NCI-H2227 treated with DMSO at 0.1 percent for 48 hours (cell line): ENCODE measurements at places on chromosomes 3 and 15.

DNA sequence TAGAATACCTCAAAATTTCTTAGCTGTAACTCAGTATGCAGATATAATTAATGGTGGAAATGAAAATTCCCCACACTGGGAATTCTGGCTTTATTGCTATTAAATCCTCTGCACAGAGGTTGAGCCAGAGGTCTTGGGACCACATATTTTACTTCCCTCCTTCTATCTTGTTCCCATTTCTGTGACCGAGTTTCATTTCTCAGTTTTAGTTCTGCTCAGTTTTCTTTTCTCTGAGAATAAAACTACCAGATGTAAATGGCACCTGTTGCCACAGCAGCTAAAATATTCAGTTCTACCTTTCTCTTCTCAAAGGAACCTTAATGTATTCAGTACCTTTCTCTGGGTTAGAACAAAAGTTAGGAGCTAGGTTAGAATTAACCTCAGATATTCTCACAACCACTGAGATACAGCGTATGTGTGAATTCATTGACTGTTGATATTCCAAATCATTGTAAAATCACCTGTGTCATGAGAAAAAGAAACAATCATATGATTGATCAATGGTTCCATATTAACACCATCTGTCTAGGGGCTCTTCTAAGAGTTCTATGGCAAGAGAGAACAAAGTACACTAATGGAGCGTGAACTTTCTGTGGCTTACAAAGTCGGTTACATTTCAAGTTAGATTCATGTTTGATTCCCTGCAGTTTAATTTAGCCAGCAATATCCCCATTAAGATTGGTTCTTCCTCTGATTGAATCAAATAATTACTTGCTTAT lies 374.1 kb downstream of the EFHB start:
- DNase-seq = no peak

DNA sequence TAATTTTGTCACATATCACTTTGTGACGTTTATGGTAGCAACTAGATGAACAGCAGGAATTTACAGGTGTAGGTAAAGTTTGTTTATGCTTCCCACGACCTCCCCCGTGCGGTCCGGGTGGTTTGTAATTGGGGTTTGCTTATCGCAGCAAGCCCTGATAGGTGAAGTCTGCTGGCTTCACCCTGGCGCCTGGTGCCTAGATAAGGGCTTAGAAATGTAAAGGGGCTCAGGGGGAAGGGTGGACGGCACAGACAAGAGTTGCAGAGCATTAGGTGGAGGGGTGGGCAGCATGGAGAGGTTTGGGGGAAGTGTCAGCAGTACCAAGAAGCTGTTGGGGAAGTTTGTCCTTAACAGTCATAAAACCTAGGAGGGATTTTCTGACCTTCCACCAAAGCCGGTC lies 108.1 kb upstream of the RNF7 start:
- DNase-seq = no peak

DNA sequence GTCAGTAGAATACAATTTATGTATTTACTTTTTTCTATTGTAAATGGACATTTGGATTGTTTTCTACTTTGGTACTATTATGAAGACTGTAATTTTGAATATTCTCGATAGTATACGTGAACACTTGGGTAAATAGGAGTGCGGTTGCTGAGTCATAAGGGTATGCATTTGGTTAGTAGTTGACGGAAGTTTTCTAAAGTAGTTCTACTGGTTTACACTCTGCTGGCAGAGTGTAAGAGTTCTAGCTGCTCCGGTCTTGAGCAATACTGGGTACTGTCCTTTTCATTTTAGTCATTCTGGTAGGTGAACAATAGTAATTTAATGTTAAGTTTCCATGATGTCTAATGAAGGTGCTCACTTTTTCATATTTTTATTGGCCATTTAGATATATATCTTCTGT lies 70.0 kb downstream of the MEF2A start:
- DNase-seq = no peak

- DNase-seq = no peak
Measured at GRCh38 chr15:25838871-25839195, 24.3 kb downstream of the ATP10A start.

DNA sequence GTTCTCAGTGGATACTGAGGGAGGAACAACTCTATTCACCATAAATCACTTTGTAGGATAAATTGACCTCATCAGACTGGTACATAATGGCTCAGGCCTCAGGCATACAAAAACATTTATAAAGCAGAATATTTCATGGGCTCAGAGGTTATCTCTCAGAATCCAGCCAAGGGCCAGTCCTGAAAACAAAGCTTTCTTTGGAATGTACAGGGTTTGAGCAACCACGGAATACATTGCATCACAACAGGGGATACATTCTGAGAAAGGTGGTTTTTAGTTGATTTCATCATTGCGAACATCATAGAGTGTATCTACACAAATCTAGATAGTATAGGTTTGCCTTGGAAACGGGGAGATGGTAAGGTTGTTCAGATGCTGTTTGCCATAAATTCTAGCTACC lies 33.4 kb upstream of the CTDSPL2 start:
- DNase-seq = no peak

DNA sequence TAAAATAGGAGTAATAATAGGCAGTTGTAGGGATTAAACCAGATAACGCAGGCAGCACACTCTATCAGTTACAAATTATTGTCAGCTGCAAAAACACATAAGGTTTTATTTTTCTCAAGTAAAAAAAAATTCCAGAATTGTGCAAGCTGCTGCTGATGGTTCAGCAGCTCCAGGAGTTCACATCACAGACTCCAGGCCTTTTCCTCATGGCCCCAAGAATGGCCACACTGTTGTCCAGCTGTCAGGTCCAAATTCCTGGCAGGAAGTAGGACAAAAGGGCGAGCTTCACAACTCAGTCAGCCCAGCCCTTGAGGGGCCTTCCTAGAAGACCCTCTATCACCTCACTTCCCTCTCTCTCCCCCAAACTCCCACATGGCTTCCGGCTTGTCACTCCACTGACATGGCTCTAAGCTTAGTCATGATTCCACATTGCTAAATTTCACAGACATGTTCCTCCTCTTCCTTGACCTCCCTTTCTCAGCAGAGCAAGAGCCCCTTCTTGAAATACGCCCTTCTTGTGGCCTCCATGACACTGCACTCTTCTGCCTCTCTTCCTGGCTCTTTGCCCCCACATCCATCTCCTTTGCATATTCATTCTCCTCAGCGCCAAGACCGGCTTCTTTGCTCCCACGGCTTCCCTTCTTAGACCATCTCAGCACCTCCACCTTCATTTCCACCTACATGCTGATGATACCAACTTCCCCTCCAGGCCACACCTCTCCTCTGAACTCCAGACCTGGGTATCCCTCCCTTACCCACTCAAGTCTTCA lies 27.4 kb upstream of the FAM174B start:
- no peak for DNase-seq

DNA sequence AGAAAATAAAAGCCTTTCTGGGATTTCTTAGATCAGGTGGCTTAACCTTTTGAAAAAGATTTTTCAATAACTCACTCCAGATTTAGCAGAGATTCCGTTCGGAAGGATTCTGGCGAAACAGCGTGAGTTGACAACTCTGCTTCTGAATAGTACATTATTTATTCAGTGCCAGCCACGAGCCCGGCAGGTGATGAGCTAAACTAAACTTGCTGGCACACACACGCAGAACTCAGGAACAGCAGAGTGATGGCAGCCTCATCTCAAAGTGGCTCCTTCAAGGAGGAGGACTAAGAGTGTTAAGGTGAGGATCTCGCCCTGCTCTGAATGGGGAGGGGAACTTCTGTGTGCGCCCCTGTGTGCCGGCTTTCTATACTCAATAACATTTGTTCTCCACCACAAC lies 114.3 kb downstream of the FAM43A start:
- no peak for DNase-seq

- DNase-seq = no peak
Measured at GRCh38 chr15:88178631-88179030, 77.9 kb downstream of the NTRK3 start.

DNA sequence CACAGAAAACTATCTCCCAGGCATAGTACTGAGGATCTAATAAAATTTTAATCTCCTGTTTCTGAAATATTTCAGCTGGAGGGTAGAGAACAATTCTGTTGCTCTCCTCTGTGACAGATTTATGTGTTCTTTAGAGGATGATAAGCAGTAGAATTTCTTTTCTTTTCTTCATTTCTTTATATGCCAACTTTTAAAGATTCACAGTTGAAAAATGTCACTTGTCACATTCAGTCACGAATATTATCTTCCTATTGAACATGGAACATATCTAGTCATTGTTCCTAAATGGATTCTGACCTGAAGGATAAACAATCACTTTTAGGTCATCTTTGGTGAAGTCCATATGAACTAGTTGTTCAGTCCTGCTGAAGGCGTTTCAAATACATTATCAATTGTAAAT lies 585.5 kb upstream of the DPPA4 start:
- DNase-seq = no peak

GRCh38 chr3:77786216-77786615 lies 746.3 kb downstream of the ROBO2 start:
- DNase-seq = no peak

GRCh38 chr3:15959434-15959811 lies 161.6 kb upstream of the ANKRD28 start:
- DNase-seq = no peak

DNA sequence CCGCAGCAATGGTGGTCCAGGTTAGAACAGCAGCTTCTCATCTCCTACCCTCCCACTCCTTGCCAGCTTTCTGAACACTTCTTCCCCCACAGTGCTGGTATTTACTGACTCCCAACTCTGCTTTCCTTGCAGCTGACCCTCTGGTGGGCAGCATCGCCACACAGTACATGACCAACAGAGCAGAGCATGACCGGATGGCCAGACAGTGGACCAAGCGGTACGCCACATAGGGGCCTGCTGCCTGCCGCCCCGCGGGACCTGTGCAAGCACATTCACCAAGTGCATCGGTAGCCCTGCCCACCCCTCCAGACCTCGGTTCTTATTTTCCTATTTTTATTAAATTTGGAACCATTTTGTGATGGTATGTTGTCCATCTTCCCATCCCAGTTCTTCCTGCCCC lies 216.2 kb upstream of the UBE2E1 start:
- DNase-seq = no peak

DNA sequence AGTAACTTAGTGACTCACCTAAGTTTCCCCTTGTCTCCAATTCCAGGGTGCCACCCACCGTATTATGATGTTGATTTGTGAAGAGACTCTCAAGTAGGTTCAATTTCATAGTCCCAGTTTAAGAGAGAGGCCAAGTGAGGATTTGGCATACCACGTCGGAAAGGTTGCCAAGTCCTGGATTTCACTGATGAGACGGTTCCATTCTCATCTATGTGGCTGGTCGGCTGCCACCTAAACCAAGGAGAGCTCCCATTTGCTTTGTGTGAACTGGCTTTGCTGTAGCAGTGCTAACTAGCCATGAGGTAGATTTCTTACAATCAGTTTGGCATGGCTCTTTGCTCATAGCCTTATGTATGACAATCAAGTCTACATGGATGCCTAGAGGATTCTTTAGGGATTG lies 653.6 kb downstream of the NLGN1 start:
- DNase-seq = no peak

DNA sequence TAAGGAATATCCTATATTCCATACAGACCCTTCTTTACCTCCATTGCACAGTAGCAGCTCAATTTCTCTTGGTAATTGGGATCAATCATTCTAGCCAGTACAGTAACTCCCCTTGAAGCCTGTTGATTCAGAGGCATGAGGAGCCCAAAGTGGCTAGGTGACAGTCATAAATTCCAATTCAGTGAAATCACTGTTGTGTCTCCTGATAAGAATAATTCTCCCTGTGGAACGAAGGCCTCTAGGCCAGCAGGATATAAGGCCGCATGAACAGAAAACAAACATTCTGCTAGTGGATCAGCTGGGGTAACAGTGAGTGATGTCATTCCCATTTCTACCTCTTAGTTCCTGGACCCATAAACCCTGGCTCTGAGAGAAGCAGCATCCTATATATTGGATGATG lies 696.3 kb downstream of the NR2F2 start:
- DNase-seq = no peak

DNA sequence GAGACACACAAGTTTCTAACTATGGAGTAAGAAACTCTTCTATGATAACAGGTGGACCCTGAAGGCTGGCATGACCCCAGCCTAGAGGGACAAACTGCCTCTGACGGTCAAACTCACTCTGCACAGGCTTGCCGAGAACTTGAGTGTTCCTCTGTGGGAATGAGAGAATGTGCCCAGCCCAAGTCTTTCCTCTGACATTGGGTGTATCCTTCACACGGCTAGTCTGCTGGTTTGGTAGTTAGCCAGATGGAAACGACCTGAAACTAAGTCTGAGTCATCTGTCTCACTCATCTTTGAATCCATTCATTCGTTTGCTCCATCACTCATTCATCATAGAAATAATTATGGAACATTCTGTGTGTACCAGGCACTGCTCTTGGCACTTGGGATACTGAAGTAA lies 198.4 kb downstream of the ATP10A start:
- DNase-seq = no peak

DNA sequence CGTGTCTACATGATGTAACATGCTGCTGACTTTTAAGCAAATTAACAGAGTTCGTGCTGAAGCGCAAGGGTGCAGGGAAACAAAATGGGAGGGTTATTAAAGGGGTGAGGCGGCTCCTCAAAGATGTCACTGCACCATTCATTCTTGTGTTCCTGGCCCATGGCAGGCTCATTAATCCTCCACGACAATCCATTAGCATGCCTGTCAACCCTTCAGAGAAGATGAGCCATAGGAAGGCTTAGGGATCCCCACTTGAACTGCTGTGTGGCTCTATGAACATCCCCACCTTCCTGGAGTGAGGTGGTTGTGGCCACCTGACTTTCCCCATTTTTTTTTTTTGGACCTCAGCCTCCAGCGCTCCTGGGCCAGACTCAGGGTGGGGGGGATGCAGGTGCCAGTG lies 45.8 kb downstream of the IGF1R start:
- no peak for DNase-seq

DNA sequence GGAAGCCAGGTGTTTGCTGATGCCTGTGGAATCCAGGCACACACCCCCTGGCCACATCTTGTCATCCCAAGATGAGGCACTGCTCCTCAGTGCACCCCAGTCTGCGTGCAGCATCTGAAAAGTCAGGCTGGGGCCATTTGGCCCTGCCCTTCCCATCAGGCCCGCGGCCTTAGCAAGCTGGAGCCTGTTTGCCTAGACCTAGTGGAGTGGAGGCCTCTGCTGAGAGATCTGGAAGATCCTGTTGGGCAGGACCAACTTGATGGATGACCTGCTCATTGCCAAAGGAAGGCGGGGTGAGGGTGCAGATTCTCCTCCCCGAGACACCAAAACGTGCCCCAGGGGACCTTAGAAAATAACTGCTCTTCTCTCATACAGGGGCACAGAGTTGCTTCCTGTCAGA lies 220.2 kb downstream of the SHQ1 start:
- no peak for DNase-seq

DNA sequence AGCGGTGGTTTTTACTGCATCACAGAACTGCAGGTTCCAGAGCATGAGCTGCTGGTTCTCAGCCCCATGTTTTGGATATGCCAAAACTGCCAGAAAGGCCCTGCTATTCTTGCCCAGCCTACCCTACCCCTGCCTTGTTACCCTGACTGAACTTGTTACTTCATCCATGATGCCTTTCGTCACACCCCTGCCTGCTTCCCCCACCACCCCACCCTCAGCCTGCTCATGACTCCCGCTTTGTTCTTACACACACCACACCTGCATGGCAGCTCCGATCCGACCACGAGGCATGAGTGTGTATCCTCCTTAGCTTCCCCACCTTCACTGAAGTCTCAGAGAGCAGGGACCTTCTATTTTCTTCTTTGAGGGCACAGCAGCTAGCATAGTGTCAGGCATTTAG lies 5.1 kb upstream of the TM4SF1 start:
- no peak for DNase-seq

- no peak for DNase-seq
Measured at GRCh38 chr3:51282931-51283330, 102.2 kb upstream of the MANF start.

GRCh38 chr15:81209635-81210034 lies 13.0 kb downstream of the IL16 start:
- DNase-seq = no peak
